ENCODE measurements at places on chromosomes 4 and X.

- DNase-seq = no peak
- H3K4me1 ChIP-seq = no peaks in the 10 kb centered on the region
- H3K4me3 ChIP-seq = no peak overlapping the region
- no peaks in the 10 kb centered on the region for H3K27me3 ChIP-seq
- no peak overlapping the region for H3K27ac ChIP-seq
Measured at GRCh38 chr4:150543042-150543441, 38.9 kb upstream of the MAB21L2 start.

DNA sequence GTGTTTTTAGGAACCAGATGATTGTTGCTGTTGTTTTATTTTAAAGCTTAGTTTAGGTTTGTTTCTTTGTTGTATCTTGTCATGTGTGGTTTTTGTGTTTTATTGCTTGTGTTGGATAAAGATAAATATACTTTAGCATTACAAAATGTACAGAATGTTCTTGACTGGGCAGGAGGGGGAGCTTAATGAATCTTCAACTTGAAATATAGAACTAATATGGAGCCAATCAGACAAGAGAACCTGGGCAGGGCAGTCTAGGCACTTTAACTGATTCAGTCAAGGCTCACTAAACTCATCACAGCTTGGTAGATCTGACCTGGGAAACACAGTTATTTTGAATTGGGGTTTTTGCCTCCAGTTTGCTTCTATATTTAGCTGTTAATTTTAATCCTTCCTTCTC is 304.2 kb downstream of the ARHGAP24 start:
- H3K4me1 ChIP-seq = no peaks in the 10 kb centered on the region
- no peak overlapping the region for H3K27ac ChIP-seq
- H3K4me3 ChIP-seq = no peak overlapping the region
- DNase-seq = no peak

DNA sequence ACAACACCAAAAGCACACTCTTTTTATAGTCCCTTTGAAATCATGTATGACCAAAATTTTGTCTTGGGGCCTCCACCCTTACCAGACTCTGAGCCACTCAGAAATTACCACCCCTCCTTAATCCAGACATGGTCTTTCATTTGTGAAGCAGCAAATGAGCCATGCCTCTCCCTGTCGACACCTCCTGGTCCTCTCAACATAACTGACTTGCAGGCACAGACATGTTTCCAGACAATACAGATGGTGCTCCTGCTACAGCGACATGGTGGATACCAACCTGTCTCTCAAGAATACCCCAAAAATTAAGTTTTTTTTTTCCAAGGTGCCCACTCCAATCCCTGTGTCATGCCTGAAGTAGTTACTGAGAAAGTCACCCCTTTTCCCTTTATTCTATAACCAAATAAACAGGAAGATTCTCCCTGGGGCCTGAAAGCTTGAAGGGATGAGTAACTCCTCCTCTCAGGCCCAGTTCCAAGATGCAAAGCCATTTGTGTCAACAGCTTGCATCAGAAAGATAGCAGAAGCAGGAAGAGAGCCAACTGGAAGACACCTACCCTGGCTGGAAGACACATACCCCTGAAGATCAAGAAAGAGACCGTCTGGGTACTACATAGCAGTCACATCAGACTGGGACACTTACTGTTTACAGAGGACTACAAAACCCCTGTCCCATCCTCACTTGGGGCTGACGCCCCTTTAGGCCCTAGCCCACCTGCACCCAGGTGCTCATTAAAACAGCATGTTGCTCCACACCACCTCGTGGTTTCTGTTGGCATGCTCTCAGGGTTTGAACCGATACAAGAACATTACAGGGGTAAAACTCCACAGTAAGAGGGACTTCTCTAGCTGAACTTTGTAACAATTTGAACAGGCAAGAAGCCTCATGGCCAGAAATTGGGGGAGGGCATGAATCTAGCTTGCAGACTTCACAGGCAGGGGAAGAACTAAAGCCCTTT is 5.5 kb upstream of the UGT2B17 start:
- no peaks in the 10 kb centered on the region for H3K27me3 ChIP-seq
- no peak overlapping the region for H3K4me3 ChIP-seq
- no peaks in the 10 kb centered on the region for H3K36me3 ChIP-seq
- no peaks in the 10 kb centered on the region for H3K4me1 ChIP-seq
- no peak overlapping the region for H3K27ac ChIP-seq
- no peak for DNase-seq

GRCh38 chr4:105399532-105400161 is 74.2 kb downstream of the PPA2 start:
- H3K27me3 ChIP-seq = no peaks in the 10 kb centered on the region
- H3K4me1 ChIP-seq = no peaks in the 10 kb centered on the region
- peaks cover 24% of the 10 kb centered on the region for H3K36me3 ChIP-seq

- H3K36me3 ChIP-seq = no peaks in the 10 kb centered on the region
- no peak for DNase-seq
- no peak overlapping the region for H3K4me3 ChIP-seq
- no peaks in the 10 kb centered on the region for H3K4me1 ChIP-seq
- H3K27ac ChIP-seq = no peak overlapping the region
Measured at GRCh38 chr4:144597171-144597570, 48.8 kb upstream of the HHIP start.

GRCh38 chr4:687971-688853 is 739 bp downstream of the SLC49A3 start:
- no peak for DNase-seq
- H3K4me1 ChIP-seq = peaks cover 21% of the 10 kb centered on the region
- H3K27me3 ChIP-seq = peaks cover 6% of the 10 kb centered on the region
- H3K4me3 ChIP-seq = peak overlapping the region; percentile 32
- no peaks in the 10 kb centered on the region for H3K36me3 ChIP-seq

GRCh38 chr4:105374071-105374470 is 99.8 kb downstream of the PPA2 start:
- H3K36me3 ChIP-seq = peaks cover 14% of the 10 kb centered on the region
- H3K4me1 ChIP-seq = no peaks in the 10 kb centered on the region
- H3K27ac ChIP-seq = no peak overlapping the region
- H3K27me3 ChIP-seq = no peaks in the 10 kb centered on the region

DNA sequence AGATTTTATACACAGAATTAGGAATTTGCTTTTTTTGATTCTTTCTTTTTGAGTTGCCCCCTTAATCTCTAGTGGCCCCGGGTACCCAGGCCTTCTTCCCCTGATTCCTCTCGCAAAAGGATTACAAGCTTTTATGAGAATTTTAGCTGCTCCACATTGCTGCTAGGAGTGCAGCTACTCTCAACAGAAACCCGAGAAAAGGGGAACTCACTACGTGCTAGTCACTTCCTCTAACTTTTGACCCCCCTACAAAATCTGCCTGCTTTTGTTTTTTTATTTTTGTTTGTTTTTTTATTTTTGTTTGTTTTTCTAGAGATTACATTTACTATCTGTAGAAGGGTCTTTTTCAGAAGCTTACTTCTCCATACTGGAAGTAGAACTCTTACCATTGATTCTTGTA is 64.1 kb downstream of the ZNF81 start:
- DNase-seq = no peak
- H3K4me3 ChIP-seq = no peak overlapping the region
- no peak overlapping the region for H3K27ac ChIP-seq
- H3K36me3 ChIP-seq = peaks cover 5% of the 10 kb centered on the region
- no peaks in the 10 kb centered on the region for H3K27me3 ChIP-seq

DNA sequence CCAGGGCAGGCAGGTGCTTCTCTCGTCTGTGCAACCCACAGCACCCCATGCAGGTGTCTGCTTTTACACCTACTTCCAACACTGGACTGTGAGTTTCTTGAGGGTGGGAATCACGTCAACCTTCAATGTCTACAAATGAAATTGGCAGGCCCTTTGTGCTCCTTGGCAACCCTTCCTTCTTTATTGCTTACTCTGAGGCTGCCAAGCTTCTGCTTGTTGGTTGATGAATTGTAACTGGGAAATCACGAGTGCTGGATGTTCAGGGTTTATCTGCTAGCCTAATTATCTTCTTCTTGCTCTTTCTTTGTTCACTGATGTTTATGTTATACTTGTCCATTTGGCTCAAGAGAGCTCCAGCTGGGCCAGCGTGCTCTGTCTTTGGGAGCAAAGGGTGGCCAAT is 2.5 kb upstream of the DGAT2L6 start:
- DNase-seq = no peak
- H3K4me1 ChIP-seq = no peaks in the 10 kb centered on the region
- H3K4me3 ChIP-seq = no peak overlapping the region
- H3K36me3 ChIP-seq = no peaks in the 10 kb centered on the region
- H3K27ac ChIP-seq = no peak overlapping the region

- H3K36me3 ChIP-seq = no peaks in the 10 kb centered on the region
- no peak for DNase-seq
- H3K4me3 ChIP-seq = no peak overlapping the region
- H3K27ac ChIP-seq = no peak overlapping the region
Measured at GRCh38 chr4:121077496-121077895, 5.2 kb upstream of the NDNF start.

DNA sequence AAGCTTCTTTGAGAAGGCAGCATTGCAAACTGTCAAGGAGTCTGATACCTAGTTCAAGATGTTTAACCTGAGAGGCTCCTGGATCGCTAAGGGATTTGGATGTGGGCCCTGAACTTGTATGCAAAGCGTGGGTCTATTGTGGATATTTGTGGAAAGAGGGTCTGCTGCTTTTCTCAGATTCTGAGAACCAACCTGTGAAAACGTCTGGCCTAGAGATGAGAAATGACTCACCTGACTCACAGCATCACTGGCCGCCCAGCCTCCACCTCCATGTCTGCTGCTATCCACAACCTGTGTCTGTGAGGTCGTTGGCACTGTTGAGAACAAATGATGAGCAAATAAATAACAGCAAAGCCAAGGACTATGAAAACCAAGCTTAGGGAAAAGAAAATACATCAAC is 33.3 kb upstream of the PROM1 start:
- no peaks in the 10 kb centered on the region for H3K36me3 ChIP-seq
- peaks cover 1% of the 10 kb centered on the region for H3K4me1 ChIP-seq
- H3K27me3 ChIP-seq = peaks cover 4% of the 10 kb centered on the region
- no peak for DNase-seq

DNA sequence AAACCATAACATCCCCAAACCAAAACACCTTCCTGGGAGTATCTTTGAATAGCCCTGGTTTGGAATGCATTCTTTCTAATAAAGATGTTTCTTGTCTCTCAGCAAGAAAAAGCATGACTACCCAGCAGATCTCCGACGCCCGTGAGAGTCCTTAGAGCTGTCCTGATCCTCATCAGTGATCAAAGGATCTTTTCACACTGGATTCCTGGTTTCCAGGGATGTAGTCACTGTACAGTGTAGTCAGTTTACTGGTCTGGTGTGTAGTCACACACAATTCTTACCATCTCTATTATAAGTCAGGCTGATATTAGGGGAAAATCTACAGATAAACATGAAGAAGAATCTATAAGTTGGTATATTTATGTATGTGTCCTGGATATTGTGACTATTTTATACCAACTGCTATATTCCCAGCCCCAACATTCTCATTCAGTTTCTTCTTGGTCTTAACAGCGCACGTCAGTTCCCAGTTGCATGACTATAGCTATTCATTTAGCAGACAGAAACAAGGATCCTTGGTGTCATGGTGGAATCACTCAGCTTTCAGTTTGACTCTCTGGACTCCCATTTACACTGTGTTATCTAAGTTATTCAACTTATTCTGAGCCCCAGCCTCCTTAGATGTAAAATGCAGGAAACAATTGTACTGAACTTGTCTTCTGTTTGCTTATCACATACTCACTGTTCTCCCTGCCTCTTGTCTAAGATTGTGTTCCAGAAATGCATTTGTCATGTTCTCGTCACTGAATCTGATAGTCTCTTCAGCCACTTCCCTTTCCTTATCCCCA is 68.3 kb downstream of the SLIT2 start:
- no peak overlapping the region for H3K27ac ChIP-seq
- DNase-seq = no peak
- no peak overlapping the region for H3K4me3 ChIP-seq
- H3K4me1 ChIP-seq = no peaks in the 10 kb centered on the region
- H3K27me3 ChIP-seq = no peaks in the 10 kb centered on the region

DNA sequence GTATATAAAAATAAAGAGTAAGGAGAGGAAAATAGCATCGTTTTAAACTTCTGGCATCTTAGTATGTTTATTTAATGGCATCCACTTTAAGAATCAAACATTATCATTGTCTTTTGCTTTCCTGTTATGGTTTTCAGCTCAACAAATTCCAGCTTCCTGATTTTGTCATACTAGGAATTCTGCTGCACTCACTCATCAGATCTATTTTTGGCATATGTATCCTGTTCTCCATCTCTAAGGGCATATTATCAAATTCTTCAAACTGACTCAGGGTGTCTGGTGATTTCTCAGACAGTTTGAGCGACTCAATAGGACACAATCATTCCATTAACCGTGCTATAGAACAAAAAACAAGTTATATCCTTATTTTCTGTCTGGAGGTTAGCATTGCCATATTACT is 248.5 kb upstream of the DIAPH2 start:
- H3K27ac ChIP-seq = no peak overlapping the region
- no peak for DNase-seq
- no peak overlapping the region for H3K4me3 ChIP-seq

DNA sequence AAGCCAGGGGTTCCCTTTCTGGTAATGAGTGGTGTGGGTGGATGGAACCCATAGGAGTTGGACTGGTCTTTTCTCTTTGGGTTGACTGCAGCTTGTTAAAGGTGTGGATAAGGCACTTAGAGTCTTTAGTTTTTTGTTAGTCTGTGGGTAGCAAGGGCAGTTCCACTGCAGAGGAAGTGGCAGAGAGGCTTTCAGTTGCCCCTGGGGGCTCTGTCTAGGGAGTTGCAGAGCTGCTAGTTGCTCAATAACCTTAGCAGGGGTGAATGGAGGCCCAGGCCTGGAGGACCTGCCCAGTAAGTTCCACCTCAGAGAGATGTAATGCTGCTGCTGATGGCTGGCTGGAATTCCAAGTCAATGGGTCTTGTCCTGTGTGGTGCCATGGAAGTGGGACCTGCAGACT is 282.6 kb upstream of the NDST4 start:
- no peak for DNase-seq
- H3K4me3 ChIP-seq = no peak overlapping the region
- H3K4me1 ChIP-seq = no peaks in the 10 kb centered on the region
- H3K27ac ChIP-seq = no peak overlapping the region
- H3K27me3 ChIP-seq = no peaks in the 10 kb centered on the region

GRCh38 chr4:84740057-84740456 is 157.1 kb downstream of the CDS1 start:
- H3K27ac ChIP-seq = no peak overlapping the region
- no peak for DNase-seq
- H3K27me3 ChIP-seq = no peaks in the 10 kb centered on the region
- no peak overlapping the region for H3K4me3 ChIP-seq

- H3K36me3 ChIP-seq = no peaks in the 10 kb centered on the region
- H3K27ac ChIP-seq = no peak overlapping the region
- no peak for DNase-seq
- no peaks in the 10 kb centered on the region for H3K4me1 ChIP-seq
Measured at GRCh38 chr4:128241019-128241418, 46.6 kb downstream of the PGRMC2 start.

- H3K4me3 ChIP-seq = no peak overlapping the region
- H3K4me1 ChIP-seq = peaks cover 6% of the 10 kb centered on the region
- DNase-seq = no peak
- no peaks in the 10 kb centered on the region for H3K27me3 ChIP-seq
- no peaks in the 10 kb centered on the region for H3K36me3 ChIP-seq
Measured at GRCh38 chr4:6749340-6750171, 33.0 kb upstream of the KIAA0232 start.

Data from CD4-positive, alpha-beta T cell (primary cell).